ENCODE measurements at places on chromosomes 13 and 19. TPM values are rescaled to one million over a fixed set of nuclear protein-coding genes. Genes with fewer than 3 reads are reported as not detected.

GRCh38 chr13:110307767-110308655 lies 927 bp downstream of the COL4A2 start:
- peak overlapping the region; percentile 47 for H3K27ac ChIP-seq
- peaks cover 43% of the 10 kb centered on the region for H3K4me1 ChIP-seq
- peak overlapping the region; percentile 89 for H3K4me3 ChIP-seq
- H3K36me3 ChIP-seq: peaks cover 4% of the 10 kb centered on the region
- no peaks in the 10 kb centered on the region for H3K27me3 ChIP-seq

- peaks cover 4% of the 10 kb centered on the region for H3K4me1 ChIP-seq
- no peak for DNase-seq
These were observed 18.3 kb upstream of the N4BP2L1 start for GRCh38 chr13:32446220-32446619.

DNA sequence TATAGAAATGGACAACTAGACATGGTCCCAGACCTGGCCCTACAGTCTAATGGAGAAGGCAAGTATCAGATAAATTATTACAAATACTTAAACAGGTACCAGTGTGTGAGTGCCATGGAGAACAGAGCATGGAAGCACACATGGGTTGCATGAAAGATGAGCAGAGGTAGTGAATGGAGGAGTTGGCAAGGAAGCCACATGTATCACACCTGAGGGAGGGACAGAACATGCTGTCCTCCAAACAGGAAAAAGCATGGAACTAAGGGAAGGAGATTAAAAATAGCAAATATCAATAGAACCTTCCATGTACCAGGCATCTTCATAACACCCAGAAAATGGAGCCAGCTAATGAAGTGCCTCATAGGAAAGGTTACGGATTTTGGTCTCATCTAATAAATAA lies 85.9 kb downstream of the SACS start:
- peaks cover 27% of the 10 kb centered on the region for H3K36me3 ChIP-seq
- H3K27me3 ChIP-seq: no peaks in the 10 kb centered on the region
- H3K27ac ChIP-seq: no peak overlapping the region
- H3K4me1 ChIP-seq: peaks cover 39% of the 10 kb centered on the region
- H3K4me3 ChIP-seq: no peak overlapping the region

DNA sequence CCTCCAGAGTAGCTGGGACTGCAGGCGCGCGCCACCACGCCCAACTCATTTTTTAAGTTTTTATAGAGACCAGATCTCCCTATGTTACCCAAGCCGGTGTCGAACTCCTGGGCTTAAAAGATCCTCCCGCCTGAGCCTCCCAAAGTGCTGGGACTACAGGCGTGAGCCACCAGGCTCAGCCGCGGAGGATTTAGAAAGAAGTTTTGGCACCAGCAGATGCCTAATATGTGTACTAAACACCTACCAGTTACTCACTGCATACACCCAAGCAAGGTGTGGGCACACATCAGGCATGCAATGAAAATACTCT lies 464 bp upstream of the ZFP14 start:
- H3K27me3 ChIP-seq: no peaks in the 10 kb centered on the region
- H3K36me3 ChIP-seq: no peaks in the 10 kb centered on the region
- H3K4me3 ChIP-seq: peak overlapping the region; percentile 91
- no peak for DNase-seq
- H3K4me1 ChIP-seq: peaks cover 8% of the 10 kb centered on the region

DNA sequence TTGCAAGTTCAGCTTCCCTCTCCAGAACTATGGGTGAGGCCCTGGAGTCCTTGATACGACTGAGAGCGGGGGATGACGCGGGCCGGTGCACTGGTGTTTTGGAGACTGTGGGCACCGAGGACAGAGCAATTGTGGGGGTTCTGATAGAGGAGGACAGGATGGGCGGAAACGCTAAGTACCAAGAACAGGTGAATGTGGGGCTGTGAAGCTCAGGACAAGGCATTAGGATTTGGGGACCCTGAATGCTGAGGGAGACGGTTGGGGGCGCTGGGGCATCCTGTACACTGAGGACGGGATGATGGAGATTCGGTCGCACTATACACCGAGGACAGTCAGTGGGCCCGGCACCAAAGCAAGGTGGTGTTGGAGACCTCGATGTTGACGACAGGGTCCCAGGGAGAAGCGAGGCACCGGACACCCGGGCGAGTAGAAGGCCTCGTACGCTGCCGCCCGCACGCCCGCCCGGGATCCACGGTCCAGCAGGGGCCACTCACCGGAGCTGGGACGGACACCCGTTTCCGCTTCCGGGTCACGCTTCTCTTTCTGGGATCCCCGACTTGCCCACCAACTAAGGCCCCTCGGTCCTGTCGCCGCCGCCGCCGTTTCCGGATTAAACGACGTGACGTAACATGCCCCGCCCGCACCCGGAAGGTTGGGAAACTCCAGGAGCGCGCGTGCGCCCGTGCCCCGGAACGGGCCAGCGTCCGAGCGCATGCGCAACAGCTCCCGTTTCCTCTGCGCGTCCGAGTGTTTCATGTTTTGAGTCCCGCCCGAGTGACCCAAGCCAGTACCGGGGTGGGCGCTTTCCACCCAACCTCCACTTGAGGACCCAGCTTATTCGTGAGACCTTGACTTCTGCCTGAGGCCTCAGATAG lies at the start of gene CHMP2A:
TSS of gene CHMP2A (minus strand) at position 612 of the 875 bp plus-strand sequence. CDS start 893 bp downstream, outside the sequence.
- H3K4me3 ChIP-seq: peak within 1 kb of the TSS; percentile 86
- peak; percentile 99 for DNase-seq
- peaks cover 19% of the 10 kb centered on the region for H3K4me1 ChIP-seq

GRCh38 chr13:55439450-55439849 lies 1701.3 kb upstream of the PRR20A start:
- H3K36me3 ChIP-seq: no peaks in the 10 kb centered on the region
- H3K27ac ChIP-seq: no peak overlapping the region
- DNase-seq: no peak

- H3K4me3 ChIP-seq: peak overlapping the region; percentile 2
- DNase-seq: peak; percentile 97
- H3K36me3 ChIP-seq: no peaks in the 10 kb centered on the region
- peaks cover 16% of the 10 kb centered on the region for H3K4me1 ChIP-seq
- no peaks in the 10 kb centered on the region for H3K27me3 ChIP-seq
These were observed 26.2 kb upstream of the WDFY2 start for GRCh38 chr13:51557875-51558612.

DNA sequence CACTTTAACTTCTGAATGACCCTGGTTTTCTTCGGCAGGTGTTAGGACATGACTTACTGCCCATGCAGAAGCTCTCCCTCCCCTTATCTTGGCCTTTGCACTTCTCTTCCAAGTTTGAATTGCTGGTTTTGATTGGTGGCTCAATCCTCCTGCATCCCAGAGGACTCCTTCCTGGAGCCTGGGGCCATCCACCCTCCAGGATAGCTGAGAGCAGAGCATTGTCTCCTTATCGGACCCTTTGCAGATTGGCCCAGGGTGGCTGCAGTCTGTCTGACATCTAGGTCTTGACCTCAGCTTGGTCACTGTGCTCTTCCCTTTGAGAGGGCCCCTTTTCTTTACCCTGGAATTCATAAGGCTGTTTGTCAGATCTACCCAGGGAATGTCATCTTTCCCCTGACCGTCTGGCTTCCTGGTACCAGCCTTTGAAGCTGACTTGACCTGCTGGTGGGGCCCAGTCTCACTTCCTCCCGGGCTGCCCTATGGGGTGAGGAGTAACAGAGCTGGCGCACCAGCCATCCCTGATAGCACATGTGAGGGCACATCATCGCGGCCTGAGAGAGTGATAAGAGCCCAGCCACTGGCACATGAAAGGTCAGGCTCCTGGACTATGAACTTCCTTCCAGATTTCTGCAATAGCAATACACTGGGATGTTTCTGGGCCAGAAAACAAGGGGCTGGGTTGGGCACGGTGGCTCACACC lies 172.9 kb upstream of the UBL3 start:
- no peaks in the 10 kb centered on the region for H3K27me3 ChIP-seq
- no peak overlapping the region for H3K27ac ChIP-seq
- H3K4me3 ChIP-seq: no peak overlapping the region
- no peaks in the 10 kb centered on the region for H3K36me3 ChIP-seq
- peaks cover 56% of the 10 kb centered on the region for H3K4me1 ChIP-seq
- DNase-seq: no peak

DNA sequence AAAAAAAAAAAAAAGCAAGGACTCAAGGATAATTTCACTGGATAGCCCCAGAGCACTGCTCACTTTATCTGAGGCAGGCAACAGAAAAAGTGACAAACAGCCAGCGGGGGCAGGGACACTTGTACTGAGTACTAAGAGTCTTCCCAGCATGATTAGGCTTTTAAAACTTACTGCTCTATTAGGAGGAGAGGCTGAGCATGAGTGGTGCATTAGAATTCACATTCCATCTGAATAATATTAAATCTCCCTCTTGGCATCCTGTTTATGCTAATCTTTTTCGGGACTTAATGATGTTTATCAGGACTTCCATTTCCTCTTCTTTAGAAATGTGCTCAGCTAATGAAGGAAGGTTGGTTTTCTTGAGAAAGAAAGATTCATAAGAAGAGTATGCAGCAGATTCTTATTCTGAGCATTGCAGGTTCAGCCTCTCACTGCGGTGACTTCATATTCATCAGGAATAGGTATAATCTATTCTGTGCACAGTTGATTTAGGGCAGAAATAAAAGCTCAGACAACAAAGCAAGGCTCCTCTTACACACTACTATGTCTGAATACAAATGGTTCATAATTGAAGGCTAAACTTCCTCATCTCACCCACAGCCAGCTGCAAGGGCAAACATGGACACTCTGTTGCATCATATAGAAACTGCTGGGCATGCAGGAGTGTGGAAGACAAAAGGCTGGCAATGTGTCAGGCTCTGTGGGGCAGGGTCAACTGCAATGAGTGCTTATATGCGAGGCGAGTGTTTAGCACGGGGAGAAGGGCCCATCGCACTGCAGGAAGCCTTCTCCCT lies 107.0 kb downstream of the KL start:
- peaks cover 47% of the 10 kb centered on the region for H3K36me3 ChIP-seq
- no peaks in the 10 kb centered on the region for H3K27me3 ChIP-seq
- H3K27ac ChIP-seq: peak overlapping the region; percentile 29

DNA sequence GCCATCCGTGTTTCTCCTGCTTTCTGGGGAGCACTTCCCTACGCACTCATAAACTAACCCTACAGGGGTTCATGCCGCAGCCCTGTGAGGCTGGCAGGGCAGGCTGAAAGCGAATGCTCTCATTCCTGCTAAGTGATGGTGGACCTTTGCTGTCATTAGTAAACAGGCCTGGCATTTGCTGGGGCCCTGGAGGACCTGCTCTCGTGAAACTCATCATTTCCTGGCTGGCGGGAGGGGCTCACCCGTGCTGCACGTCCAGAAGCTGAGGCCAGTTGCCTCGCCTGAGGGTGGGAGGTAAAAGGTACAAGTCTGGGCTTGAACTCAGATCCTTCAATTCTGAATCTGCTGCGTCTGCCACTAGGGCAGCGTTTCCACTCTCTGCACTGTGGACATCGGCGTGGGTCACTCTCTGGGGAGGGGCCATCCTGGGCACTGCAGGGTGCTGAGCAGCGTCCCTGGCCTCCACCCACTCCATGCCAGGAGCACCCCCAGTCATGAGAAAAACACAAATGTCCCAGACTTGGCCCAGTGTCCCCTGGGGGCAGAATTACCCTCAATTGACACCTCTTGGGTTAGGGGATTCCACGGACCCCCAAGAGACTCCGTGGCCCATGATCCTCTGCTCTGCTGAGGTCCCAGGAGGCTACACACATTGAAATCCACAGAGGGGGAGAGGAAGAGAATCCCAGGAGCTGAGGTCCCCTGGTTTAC lies 7.0 kb downstream of the MOB3A start:
- H3K27me3 ChIP-seq: no peaks in the 10 kb centered on the region
- peaks cover 45% of the 10 kb centered on the region for H3K4me1 ChIP-seq
- peak overlapping the region; percentile 17 for H3K27ac ChIP-seq
- no peaks in the 10 kb centered on the region for H3K36me3 ChIP-seq

DNA sequence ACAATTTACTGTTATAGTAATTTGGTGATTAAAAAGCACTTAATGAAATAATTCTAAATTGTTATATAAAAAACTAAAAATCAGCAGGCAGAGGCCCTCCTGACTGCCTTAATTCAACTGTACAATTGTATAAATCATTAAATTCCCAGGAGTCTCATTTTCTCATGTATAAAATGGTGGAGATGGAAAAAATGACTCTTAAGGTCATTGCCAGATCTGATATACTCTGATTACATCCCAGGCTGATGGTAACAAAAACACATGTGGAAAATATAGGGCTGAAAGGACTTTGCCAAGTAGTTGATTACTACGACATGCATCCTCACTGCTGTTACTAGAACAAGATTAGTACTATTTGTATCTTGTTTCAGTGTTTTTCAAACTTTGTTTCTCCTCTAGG lies 1020.0 kb upstream of the SLC10A2 start:
- H3K4me1 ChIP-seq: no peaks in the 10 kb centered on the region
- H3K27ac ChIP-seq: no peak overlapping the region
- no peaks in the 10 kb centered on the region for H3K27me3 ChIP-seq
- DNase-seq: no peak
- no peaks in the 10 kb centered on the region for H3K36me3 ChIP-seq

- no peak overlapping the region for H3K27ac ChIP-seq
- no peak overlapping the region for H3K4me3 ChIP-seq
- DNase-seq: peak; percentile 19
These were observed 261.8 kb downstream of the ABCC4 start for GRCh38 chr13:95039415-95039814.

DNA sequence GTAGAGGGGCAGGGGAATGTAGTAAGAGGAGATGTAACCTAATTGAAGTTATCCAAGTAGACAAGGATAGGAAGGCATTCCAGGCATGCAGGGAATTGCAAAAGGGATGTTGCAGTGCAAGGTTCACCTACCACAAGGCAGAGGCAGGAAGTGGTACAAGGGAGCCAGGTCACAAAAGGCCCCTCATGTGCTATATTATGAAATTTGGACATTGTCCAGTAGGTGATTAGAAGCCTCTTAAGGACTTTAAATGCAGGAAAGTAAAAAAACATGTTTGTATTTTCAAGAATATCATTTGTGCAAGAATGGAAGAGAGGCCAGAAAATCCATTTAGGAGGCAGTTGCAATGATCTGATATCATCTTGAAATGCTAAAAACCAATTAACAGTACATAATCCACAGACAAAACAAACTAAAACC lies 111.4 kb downstream of the FRY start:
- H3K36me3 ChIP-seq: no peaks in the 10 kb centered on the region
- no peaks in the 10 kb centered on the region for H3K27me3 ChIP-seq
- H3K4me3 ChIP-seq: no peak overlapping the region
- H3K4me1 ChIP-seq: peaks cover 8% of the 10 kb centered on the region
- no peak overlapping the region for H3K27ac ChIP-seq
- peak; percentile 23 for DNase-seq

DNA sequence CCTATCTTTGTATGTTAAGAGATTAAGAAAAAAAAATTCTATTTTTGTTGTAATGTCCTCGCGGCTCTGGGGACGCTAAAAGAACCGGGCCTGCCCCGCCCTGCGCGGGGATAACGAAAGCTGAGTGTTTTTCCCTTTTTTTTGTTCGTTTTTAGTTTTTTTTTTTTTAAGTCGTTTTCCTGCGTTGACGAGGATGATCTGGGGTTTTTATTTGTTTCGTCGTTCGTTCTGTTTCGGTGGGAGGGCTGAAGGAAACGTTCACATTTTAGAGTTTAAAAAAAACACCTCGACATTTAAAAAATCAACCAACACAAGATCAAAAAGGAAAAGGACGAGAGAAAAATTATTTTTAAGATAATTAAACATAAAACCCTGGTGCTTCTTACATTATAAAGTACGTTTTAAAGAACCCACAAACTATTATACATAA lies 5.6 kb downstream of the LYL1 start:
- no peak for DNase-seq
- H3K27me3 ChIP-seq: no peaks in the 10 kb centered on the region
- no peak overlapping the region for H3K4me3 ChIP-seq
- H3K27ac ChIP-seq: no peak overlapping the region
- peaks cover 3% of the 10 kb centered on the region for H3K36me3 ChIP-seq

CGB2 gene
- total RNA-seq: not detected

ATP7B gene
- 0.32 TPM for total RNA-seq

MTUS2 gene
- total RNA-seq: 0.13 TPM

DZIP1 gene
- total RNA-seq: 22.8 TPM

ATP4A gene
- total RNA-seq: not detected

AMER2 gene
- not detected for total RNA-seq
